Stimulated activated CD4-positive, alpha-beta T cell treated with anti-CD3 and anti-CD28 coated beads, Interleukin-1b, Interleukin-23, amount 100 ng/mL, for 1 hour (primary cell): ENCODE measurements at places on chromosomes 11 and 22.

DNA sequence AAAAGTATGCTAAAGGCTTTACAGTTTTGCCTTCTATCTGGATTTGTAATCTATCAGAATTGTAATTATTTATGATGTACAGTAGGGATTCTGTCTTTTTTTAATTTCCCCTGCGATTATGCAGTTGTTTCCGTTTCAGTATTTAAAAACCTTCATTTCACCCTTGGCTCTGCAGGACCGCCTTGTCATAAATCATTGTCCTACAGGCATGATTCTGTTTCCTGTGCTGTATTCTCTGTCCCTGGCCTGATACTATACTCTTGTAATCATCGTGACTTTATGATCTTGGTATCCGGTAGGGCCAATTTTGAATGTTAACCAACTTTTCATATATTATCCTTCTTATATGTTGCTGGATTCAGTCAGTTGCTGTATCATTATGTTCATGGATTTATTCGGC is 151.7 kb downstream of the ATXN10 start:
- DNase-seq, result no peak

DNA sequence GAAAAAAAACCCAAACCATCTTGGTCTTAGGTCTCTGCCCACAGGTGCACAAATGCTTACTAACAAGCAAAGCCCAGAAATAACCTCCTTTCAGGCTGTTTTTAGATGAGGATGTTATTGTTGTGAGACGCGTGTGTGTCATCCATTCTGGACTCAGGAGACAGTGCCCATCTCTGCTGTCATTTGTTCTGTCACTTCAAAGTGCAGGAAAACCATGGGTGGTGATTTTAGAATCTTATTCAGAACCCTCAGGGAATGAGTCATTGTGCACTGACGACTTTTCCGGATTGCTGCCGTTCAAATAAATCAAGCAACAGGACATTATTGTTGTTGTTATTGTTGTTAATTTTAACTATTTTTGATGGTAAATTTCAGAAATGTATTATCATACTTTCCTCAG is 110.3 kb downstream of the LRRC32 start:
- no peak for DNase-seq

- DNase-seq, result no peak
Measured at GRCh38 chr11:128288368-128288767, 299.0 kb downstream of the ETS1 start.

GRCh38 chr11:61954106-61954850 is 4.1 kb downstream of the BEST1 start:
- no peak for DNase-seq

DNA sequence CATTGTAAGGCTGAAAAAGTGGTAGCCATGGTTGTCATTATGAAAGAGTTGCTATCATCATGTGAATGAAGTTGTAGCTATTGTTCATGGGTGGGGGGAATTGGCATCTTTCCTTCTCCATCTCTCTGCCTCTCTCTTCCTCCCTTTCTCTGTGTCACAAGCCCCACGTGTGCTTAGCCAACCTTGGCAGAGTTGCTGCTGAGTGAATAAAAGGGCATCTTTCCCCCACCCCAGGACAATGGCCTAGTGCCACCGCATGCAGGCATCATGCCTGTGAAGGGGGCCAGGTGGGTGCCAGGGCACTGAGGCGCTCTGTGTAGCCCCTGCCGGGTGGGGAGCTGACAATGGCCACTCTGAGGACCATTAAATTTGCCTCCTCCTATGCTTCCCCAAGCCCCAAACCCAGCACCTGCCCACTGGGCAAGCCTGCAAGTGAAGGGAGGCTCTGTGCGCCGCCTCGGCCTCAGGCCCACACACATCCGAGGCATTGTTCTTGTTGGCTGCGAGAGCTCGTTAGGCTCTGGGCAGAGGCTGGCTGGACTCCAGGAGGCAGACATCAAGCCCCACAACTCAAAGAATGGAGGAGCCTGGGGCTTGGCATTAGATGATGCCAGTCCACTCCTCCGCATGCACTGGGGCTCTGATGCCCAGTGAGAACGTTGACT is 103.9 kb downstream of the SEZ6L start:
- no peak for DNase-seq

- DNase-seq, result no peak
Measured at GRCh38 chr11:96781082-96781481, 391.3 kb downstream of the JRKL start.

GRCh38 chr11:76327202-76327601 is 53.7 kb downstream of the THAP12 start:
- no peak for DNase-seq

DNA sequence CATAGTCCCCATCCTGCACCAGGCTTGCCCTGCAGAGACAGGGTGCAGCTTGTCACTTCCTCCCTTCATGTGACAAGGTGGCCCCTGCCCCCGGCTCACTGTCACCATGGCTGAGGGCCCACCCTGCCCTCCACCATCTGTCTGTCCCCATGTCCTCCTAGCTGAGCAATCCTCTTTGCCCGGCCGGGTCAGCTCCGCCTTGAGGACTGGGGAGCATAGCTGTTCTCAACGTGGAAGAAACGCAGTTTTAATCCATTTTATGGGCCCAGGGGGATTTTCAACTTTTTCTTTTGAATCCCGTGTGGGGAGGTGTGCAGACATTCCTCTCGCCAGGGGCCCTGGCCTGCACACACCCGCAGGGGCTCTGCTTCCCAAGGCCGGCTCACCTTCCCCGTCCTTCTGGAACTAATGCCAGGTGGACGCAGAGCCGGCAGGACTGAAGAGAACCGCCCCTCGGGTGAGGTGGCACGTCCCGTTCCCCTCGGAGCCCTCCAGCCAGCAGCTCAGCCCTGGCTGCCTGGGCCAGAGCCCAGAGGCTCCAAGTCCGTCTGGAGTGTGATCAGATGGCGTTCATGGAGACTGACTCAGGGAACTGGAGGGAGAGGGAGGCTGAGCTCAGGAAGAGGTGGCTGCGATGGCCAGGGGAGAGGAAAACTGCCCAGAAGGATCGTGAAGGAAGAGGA is 1108.7 kb downstream of the BRD1 start:
- DNase-seq, result no peak

DNA sequence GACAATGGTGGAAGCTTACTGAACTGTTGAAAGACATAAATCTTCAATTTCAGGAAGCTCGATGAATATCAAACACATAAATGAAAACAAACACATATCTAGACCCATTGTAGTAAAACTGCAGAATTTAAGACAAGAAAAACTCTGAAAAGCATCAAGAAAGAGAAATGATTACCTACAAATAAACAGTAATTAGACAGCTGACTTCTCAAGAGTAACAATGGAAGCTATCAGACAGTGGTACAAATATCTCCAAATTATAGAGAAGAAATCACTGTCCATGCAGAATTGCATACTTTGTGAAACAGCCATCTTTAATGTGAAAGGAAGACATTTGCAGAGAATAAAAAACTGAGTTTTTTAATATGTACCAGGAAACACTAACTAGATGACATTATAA is 45.7 kb downstream of the ANO3 start:
- DNase-seq, result no peak

DNA sequence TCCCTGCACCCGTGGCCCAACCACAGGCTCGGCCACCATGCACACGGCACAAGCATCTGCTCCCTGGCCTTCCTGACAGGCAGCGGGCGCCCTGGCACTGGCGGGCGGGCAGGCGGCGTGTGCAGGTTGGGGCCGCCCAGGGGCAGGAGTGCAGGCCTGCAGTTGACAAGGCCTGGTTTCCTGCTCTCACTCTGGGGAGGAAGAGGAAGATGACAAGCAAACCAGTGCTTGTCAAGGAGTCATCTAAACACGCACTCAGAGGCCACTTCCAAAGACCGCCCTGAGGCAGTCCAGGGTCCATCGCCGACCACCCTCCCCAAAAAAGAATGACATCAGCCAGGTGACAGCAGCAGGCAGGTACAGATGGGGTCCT is 65.3 kb upstream of the LINC01488 start:
- DNase-seq, result no peak

- DNase-seq, result no peak
Measured at GRCh38 chr22:44542561-44543222, 44.7 kb upstream of the RTL6 start.
